ENCODE measurements at places on chromosomes 16 and 17.

DNA sequence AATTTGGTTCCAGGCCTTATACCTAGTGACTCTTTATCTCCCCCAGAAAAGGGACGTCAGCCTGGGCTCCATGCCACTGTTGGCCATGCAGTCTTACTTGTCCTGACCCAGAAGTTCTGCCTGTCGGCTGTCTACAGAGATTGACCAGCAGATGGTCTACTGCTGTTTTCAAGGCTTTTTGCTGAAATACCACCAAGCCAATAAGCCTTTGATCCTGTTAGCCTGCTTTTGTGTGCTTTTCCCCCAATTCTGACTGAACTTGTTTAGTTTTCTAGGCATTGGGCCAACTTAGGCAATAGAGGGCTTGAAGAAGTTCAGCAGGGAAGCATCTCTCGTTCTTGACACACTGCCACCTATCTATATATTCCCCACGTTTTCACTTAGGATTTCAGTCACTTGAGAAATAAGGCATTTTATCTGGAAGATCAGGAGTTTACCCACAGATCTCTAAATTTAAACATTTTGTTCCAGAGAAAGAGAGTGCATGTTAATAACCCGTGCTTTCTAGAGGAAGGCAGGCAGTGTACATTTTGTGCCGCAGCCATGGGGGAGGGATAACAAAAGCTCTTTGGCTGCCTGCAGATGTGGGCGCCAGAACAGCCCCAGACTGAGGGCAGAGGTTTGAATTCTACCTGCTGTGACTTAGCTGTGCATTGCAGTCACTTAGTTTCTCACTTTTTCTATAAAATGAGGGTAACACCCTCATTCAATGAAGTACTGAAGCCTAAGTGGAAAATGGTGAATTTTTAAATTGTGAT is 12.3 kb upstream of the CARMIL2 start:
- peak; percentile 54 for DNase-seq

DNA sequence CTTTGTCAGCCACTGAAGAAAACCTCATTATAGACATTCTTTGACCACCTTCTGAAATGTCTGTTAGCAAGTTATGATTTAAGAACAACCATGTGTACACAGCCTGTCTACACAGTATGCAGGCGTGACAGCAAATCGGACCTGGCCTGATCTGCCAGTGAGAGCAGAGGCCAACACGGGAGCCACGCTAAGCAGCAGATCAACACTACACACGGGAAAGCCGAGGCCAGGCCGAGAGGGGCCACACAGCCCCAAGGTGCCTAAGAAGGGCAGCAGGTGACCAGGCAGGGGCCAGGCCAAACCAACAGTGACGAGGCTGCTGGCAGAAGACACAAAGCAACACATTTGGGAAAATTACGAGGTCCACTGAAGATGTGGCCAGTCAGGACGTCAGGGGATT is 16.3 kb upstream of the FAAP100 start:
- DNase-seq = no peak

DNA sequence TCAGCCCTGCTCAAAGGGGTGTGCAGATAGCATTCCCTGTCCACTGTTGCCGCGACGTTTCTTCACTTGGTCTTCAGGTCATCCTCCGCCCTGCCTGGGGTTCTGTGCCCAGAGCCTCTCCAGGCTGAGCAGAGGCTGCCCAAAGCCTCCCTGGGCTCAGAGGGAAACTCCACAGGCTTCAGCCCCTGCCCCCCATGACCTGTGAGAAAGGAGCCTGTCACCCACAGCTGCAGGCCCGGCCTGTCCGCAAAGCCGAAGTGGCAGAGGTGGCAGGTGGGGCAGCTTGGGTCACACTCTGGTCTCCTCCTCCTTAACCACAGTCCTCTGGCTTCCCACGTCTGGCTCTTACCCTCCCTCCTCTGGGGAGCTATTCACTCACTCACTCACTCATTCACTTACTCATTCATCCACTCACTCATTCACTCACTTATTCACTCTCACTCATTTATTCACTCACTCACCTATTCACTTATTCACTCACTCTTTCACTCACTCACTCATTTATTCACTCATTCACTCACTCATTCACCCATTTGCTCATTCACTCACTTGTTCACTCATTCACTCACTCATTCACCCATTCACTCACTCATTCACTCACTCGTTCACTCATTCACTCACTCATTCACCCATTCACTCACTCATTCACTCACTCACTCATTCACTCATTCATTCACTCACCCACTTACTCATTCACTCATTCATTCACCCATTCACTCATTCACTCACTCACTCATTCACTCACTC is 7.1 kb upstream of the CPSF4L start:
- DNase-seq = no peak

- DNase-seq = peak; percentile 95
Measured at GRCh38 chr17:43171586-43172487, 823 bp downstream of the NBR1 start.

DNA sequence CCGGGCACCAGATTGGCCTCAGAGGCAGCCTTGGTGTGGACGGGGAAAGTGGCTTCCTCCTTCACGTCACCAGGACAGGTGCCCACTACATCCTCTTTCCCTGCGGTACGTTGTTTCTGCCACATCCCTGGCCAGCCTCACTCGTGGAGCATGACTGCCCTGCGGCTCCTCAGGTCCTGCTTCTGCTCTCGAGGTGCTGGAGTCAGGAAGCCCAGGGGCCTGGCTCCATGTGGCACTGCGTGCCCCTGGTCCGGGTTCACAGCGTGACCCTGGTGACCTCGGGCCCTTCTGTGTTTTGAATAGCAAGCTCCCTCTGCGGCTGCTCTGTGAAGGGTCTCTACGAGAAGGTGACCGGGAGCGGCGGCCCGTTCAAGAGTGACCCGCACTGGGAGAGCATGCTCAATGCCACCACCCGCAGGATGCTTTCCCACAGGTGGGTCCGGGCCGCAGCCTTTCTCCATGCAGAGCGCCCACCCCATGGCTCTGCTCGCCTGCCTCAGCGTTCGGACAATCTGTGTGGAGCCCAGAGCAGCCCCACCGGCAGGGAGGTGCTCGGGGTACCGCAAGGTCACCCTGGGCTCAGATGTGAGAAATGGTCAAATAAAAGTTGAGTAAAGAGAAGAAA is 13.5 kb downstream of the RGS11 start:
- no peak for DNase-seq

DNA sequence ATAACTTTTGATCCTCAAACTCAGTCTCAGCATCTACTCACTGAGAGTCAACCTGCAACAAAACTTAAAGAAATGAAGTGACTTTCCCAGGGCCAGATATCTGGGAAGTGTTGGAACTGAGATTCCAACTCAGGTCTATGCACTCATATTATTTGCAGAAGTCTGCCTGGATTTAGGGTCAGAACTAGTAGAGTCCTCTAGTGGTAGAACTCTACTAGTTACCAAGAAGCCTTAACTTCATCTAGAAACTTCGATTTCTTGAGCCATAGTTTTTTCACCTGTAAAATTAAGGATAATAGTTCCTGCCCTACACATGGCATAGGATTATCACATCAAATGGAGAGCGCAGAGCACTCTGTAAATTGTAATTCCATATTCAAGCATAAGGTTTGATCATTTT is 23.4 kb upstream of the KRT24 start:
- DNase-seq = peak; percentile 6

DNA sequence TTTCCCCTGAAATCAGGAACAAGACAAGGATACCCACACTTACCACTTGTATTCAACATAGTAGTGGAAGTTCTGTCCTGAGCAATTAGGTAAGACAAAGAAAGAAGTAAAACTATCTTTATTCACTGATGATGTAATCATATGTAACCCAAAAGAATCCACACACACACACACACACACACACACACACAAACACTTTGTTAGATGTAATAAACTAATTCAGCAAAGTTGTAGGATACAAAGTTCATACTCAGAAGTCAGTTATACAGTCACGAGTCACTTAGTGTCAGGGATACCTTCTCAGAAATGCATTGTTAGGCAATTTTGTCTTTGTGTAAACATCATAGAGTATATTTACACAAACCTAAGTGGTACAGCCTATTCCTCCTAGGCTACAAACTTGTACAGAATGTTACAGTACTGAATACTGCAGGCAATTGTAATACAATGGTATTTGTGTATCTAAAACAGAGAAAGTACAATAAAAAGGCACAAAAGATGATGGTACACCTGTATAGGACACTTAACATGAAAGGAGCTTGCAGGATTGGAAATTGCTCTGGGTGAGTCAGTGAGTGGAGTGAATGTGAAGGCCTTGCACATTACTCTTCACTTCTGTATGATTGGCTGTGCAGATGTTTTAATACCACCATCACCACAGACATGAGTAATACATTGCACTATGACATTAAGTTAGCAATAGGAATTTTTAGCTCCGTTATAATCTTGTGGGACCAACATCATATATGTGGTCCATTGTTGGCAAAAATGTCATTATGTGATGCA is 370.1 kb downstream of the ZFHX3 start:
- DNase-seq = no peak

DNA sequence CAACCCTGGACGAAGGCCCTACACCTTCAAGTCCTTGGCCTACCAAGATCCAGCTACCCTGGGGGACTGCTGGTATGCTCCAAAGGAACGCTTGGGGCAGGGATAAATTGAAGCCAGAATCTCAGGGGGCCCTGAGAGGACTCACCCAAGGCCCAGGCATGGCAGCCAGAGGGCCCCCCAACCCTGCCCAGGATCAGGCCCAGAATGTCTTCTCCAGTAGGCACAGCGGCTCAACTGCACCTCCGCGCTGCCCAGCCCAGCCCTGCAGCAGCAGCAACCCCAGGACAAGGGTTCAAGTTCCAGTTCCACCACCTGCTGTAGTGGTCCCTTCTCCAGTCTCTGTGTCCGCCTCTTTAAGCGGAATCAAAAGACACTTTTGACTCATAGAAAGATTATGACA is 2.2 kb downstream of the TFAP4 start:
- no peak for DNase-seq

DNA sequence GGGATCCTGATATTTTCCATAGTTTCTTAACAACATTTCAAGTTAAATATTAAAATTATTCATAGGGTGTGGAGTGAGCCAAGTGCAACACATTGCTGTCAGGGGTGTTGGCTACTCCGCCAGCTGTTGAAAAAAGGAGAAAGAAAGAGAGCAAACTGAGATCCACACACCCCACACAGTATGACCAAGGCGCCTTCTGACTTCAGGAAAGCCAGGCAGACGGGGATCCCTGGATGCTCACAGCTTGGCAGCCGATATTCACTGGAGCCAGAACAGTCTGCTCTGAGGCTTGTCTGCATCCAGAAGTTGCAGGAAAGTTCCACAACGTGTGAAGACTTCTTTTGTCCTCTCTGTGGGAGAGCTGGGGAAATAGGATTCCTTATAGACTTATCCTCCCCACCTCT is 9.3 kb downstream of the CHD9NB start:
- DNase-seq = no peak

- peak; percentile 14 for DNase-seq
Measured at GRCh38 chr16:53852678-53853077, 148.7 kb downstream of the FTO start.

- no peak for DNase-seq
Measured at GRCh38 chr16:55248058-55248457, 75.9 kb upstream of the IRX6 start.

DNA sequence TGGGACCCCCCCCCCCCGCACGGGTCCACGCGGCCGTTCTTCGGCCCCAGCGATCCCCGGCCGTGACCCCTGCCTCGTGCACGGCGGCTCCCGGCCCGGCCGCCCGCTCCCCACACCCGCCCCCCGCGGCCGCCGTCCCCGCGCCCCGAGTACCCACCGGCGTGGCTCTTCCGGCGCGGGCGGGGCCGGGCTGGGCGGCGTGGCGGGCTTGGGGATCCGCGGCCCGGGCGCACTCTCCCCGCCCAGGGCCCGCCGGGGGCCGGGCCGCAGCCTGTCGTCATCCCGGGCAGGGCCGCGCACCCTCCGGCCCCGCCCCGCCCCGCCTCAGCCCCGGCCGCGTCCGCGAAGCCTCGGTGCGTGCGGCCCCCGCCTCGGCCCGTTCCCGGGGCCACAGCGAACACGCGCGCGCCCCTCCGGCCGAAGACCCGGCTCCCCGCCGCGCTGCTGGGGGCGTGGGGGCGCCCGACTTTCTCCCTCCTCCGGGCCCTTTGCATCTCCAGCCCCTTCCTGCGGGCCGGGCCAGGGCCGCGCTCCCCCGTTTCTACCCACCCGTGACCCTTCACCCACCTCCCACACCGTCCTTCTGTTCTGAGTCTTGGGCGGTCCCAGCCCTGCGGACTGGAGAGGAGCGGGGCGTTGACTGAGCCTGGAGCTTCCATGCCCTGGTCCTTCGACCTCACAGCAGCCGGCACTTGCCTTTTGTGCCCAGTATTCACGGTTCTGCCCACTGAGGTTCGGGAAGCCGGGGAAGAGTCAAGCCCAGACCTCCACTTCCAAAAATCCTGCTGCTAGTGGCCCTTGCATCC is 840 bp downstream of the MYO1C start:
- DNase-seq = no peak

- DNase-seq = no peak
Measured at GRCh38 chr17:82248815-82249674, 20.2 kb downstream of the SLC16A3 start.

DNA sequence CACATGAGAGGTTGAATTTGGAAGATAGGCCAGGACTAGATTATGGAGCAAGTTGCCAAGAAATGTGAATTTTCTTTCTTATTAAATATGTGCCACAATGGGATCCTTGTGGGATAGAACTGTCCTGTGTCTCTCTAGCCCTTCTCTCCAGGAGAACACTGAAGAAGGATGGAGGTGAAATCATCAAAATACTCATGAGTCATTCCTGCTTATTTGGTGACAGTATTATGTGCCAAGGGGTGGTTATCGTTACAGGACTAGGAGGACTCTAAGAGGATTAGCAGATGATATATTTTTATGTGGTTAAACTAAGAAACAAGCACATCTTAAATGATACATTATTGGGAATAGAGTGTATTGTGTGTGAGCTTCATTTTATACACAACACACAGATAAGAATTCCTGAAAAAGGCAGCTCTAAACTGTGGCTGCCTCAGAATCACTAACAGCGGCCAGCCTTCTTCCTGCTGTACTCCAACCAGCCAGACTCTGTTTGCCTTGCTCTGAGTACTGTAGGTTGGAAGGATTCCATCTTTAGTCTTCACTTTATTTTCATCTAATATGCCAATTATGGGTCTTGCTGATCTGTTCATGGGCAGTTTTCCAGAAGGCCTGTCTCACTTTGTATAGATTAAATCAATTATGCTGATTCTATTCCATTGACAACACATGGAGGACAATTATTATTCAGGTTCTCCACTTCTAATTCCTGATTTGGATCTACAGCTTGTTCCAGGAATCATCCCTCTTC is 325.8 kb downstream of the ABCC12 start:
- no peak for DNase-seq

DNA sequence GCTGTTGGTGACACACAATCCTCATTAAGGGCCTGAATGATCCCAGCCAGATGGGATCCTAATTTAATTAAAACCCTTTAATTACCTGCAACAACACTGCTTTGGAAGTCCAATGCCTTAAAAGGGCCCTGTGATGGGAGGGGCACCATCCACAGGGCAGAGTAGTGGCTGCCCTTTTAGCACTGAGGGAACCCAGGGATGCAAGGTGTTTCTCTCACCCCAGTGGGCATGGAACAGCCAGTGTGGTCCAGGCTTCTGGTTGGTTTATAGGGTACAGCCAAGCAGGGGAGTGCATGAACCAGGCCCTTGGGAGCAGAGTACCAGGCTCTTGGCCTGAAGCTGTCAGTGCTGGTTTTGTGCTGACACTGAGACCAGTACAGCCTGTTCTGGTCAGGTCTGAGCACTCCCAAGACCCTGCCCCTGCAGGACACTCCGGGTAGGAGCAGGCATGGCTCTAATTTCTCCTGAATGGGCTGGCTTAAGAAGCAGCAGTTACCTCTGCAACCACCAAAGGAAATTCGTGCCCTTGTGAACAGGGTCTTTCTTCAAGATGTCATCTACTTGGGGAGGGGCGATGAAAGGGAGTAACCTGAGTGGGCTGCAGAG is 9.9 kb downstream of the NXPH3 start:
- no peak for DNase-seq

All from fibroblast of pulmonary artery (primary cell).